ENCODE measurements at places on chromosomes 5 and 9.
A peak's percentile ranks its signal among the peaks of the same experiment; 100 is the strongest.

DNA sequence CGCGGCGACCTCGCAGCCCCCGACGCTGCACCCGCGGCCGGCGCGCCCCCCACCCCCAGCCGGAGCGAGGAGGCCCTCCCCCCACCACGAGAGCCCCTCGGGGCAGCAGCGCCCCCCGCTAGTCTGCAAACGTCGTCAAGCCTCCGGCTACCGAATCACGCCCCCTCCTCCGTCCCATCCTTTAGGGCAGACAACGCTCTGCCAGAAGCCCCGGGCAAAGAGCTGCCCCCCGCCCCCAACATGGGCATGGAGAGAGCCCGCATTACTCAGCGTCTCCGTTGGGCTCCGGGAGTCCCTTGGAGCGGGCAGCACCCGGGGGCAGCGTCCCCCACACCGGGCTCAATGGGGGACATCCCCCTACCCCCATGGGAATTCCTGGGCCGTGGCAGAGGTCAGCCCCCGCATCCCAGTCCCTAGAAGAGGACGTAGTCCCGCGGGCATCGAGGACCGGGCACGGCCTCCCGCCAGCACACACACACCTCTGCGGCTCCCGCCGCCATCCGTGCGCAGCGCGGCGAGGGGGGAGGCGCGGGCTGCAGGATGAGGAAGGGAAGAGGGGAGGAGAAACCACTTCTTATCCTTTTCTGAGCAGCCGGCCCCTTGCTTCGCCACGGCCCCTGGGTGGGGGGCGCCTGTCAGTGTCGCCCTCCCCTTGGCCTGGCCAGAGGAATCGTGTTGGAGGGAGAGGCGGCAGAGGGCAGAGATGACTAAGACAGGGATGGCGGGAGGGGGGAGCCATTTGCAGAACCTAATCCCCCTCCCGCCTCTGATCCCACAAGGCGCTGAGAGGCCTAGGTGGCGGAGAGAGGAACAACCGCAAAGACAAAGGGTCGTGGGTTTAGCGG, 750 bp downstream of the DNM1 start:
- peak; percentile 8 for DNase-seq

DNA sequence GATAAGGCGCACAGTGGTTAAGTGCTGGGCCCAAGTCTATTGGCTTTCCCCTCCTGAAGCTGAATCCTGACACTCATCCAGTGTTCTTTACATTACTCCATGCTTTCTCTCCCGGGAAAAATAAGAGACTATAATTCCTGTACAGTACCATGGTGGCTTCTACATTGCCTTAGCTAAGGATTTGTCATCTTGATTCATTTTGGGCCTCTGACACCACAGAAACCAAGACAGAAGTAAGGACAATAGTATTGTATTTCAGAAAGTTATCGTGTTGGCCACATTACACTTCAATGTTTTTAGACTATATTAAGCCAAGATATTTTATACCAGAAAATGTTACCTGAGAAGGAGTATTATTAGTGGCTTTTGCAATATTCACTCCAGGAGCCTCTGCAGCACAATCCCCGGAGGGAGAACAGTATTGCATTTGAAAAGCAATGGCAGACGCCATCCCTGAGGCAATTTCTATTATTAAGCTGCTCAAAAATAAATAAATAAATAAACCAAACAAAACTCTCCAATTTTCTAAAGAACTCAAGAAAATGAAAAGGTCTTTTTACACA, 267.9 kb downstream of the ENC1 start:
- no peak for DNase-seq

DNA sequence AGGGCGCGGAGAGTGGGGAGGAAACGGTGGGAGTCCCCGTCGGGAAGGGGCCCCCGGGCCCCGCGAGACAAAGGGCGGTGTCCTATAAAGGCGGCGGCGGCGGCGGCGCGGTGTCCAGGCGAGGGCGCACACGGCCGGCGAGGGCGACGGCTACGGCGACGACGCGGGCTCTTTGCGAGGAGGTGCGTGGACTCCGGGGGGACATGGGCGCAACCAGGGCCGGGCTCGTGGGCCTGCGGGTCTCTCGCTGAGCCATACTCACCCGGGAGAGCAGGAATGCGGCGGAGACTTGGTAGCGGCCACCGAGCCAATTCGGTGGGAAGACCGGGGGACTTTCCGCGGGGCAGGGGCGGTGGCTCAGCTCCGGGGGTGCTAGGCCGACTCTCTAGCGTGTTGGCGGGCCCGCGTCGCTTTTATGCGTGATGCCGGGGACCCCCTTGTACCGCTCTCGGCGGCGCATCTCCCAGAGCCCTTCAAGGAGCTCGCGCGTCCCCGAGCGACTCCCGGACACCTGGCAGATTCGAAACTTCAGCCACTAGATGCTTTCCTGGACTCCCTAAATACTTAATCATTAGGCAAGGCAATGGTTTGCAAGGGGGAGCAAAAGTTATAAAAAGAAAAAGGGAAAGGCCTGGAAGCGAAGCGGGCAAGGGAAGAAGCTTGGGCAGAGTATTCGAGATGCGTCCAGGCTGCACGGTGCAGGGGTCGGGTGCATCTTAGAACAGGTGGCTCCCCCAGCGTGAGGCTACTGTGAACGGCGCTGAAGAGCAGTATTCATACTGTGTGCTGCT, 5.9 kb upstream of the TAL2 start:
- peak; percentile 9 for DNase-seq

DNA sequence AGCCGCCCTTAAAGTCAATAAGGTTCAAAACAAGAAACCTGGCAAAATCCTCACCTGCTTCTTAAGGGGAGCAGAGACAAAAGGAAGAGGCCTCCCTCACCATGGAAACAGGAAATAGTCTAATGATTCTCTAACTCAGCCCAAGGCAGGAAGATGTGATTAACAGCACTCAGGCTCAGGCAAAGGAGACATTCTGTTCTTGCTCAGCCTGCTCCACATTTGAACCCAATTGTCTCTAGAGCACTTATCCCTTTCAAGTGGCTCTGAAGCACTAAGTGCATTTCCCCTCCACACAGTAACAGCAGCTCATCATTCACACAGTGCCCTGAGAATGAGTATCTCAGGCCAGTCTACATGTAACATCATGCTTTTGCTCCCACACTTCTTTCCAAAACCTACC, 72.3 kb downstream of the NIPSNAP3B start:
- DNase-seq = no peak

DNA sequence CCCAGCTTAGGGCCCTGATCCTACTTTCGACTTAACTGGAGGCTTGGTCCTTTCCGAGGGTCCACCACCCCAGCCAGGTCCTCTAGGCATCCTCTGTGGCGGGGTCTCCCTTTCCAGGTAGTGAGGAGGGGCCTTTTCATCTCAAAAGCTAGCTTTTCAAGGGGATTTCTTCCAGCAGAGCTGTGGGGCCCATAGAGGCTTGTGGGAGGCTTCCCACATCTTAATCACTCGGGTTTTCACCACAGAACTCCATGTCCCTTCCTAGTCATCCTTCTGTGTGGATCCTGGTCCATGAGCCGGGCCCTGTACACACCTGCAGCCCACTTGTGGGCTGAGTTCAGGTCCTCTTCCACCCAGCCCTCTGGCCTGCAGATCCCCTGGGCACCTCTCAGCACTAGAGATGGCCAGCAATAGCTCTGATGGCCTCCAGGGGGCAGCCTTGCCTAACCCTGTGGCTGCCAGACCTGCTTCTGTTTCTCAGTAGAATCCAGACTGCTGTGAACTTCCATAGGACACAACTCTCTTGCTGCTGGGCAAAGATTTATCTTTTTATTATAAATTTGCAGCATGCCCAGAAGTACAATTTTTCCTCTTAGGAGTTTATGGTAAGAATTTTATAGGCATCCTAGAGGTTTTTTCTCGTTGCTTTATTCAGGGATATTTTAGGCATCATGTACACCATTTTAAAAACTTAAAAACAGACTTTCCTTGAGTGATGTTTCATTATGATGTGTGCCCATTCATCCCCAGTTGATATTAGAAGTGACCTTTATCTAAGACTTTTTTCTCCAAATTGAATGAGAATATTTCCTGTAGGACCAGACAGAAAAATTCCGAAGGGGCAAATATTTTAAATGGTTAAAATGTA, 208.9 kb downstream of the TRIO start:
- peak; percentile 43 for DNase-seq

DNA sequence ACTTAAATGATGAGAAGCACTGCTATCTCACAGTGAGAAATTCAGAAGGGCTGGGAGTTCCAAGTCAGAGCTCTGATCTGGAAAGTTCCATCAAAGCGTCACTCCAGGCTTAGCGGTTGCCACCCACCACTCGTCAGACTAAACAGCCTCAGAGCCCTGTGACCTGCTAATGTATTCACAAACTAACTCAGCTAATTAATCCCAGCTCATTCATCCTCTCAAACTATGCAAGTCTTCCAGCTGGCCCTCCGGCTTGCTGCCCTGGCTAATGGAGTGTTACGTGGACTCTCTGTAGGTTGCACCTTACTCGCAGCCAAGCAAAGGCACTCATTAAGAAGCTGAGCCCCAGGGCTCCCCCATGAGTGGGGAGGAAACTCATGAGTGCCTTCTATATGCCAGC, 82.2 kb upstream of the GABRP start:
- DNase-seq = no peak

DNA sequence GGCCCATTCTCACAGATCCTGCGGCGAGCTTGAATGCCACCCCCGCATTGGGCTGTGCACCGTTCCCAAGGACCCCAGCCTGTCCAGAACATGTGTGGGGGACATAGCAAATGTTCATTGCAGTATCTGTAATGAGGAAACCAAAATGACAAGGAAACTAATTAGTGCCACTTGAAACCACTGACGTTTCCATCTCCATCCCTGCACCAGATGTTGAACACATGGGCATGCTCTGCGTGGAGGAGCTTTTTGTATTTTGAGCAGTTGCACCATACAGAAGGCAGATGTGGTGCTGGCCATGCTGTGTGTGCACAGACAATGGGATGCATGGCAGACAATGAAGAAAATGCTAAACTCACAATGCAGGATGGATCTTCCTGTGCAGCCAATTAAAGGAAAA, 437.7 kb downstream of the SEMA5A start:
- no peak for DNase-seq

GRCh38 chr9:128360826-128361225, 10.3 kb upstream of the URM1 start:
- no peak for DNase-seq

GRCh38 chr5:143561219-143561618, 157.7 kb upstream of the NR3C1 start:
- DNase-seq = no peak

- DNase-seq = peak; percentile 14
These were observed 60.2 kb downstream of the OSTF1 start for GRCh38 chr9:75148561-75148960.

DNA sequence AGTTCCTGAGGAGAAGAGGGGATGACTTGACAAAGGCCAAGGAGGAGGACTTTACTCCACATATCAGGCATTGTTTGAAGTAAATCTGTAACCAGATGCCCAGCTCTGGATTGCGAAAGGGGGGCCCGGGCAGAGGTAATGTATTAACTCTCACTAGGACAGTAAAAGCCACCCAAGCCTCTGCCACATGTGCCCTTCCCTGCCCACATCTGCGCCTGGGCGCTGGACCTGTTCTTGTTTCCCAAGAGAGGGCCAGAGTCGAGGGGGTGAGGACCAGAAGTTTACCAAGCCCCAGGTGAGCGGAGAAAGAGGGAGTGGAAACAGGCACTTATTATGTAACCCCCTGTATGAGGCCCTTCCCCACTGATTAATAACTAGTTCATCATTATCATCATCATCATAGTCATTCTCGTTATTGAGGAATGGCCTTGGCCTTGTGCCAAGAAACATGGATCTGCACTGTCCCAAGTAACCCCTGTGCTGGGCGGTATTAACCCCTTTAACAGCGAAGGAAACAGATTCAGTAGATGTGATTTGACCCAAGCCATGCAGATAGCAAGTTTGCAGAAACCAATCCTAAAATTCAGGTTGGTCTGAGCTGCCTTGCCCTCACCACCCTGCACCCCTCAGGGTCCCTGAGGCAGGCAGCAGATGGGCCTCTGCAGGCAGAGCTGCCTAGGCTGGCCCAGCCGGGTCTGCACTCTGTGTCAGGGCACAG, at the start of gene SLC23A1:
Gene SLC23A1 (minus strand): TSS at position 23 of the 718 bp plus-strand sequence. CDS start 44 bp downstream, outside the sequence.
- DNase-seq = no peak

DNA sequence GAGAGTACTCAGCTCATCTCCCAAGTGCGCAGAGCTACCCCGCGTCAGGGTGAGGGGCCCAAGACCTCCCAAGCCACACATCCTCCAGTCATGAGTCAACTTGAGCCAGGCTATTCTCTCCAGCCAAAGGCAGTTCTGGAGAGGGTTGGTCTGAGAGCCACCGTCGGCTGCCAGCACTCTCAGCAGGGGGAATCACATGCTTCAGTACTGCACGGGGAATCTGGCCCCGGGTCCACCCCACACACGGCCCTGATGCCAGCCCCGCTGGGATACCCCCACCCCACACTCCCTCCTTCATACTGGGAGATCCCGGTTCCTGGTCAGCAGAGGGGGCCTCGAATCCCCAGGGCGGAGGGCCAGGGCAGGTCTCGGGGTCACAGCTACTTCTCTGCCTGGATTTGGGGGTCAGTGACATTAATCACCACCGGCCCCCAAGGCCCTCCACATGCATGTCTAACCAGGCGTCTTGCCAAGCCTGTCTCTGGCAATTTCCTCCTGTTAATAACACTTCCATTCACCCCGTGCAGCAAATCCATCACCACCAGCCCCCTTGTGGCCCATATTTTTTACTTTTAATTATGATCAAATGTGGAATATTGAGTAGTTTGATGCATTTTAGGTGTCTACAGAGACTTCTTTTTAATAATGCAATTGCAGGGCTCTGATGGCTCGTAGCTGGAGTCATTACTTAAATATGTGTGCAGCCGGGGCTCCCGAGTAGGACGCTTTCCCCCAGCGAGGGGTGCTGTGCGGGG, 102.9 kb upstream of the PPP1R26 start:
- DNase-seq = no peak

- DNase-seq = no peak
These were observed 81.2 kb downstream of the OTULIN start for GRCh38 chr5:14745753-14746152.

GRCh38 chr9:61670616-61671015, 480.8 kb downstream of the SPATA31A7 start:
- no peak for DNase-seq

GRCh38 chr5:78482948-78483347, 122.5 kb downstream of the SCAMP1 start:
- no peak for DNase-seq

DNA sequence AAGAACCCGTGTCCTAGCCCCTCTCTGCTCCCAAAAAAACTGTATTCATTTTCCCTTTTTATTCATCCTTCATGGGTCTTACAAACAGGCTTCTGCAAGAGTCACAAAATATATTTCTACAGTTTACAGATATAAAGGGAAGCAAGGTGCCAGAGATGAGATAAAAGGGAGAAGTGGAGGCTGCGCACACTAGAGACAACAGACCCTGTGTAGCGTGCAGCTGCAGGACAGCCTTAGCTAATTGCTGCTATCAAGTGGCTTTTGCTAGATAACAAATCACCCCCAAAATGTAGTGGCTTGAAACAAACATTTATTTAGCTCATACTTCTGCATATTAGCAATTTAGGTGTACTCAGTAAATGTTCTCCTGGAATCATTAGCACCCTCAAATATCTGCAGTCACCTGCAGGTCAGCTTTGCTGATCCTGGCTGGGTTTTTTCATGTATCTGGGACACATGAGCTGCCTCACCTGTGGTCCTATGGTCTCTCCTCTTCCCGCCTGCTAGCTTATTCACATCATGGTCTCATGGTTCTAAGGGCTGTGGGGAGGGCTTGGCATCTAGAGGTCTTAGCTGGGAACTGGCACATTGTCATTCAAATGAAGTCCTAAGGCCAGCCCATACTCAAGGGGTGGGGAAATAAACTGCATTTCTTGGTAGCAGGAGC, 29.4 kb downstream of the ARHGEF37 start:
- DNase-seq = no peak

Measured in mammary epithelial cell (primary cell).